ENCODE measurements at places on chromosomes 5 and 9.

- DNase-seq: no peak
These were observed 19.3 kb downstream of the NREP start for GRCh38 chr5:111737716-111738115.

DNA sequence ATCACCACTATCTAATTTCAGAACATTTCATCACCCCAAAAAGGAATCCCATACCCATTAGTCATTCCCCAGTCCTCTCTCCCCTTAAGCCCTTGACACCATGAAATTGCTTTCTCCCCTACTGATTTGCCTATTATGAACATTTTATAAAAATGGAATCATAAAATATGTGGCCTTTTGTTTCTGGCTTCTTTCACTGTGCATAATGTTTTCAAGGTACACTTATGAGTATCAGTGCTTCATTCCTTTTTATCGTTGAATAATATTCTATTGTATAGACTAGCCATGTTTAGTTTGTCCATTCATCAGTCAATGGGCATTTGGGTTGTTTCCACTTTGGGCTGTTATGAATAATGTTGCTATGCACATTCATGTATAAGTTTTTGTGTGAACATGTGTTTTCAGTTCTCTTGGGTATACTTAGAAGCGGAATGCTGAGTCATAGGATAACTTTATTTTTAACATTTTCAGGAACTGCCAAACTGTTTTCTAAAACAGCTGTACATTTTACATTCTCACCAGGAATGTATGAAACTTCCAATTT lies 40.4 kb upstream of the FGF1 start:
- peak; percentile 76 for DNase-seq

GRCh38 chr5:107168848-107169752 lies 501.6 kb downstream of the EFNA5 start:
- DNase-seq: no peak

DNA sequence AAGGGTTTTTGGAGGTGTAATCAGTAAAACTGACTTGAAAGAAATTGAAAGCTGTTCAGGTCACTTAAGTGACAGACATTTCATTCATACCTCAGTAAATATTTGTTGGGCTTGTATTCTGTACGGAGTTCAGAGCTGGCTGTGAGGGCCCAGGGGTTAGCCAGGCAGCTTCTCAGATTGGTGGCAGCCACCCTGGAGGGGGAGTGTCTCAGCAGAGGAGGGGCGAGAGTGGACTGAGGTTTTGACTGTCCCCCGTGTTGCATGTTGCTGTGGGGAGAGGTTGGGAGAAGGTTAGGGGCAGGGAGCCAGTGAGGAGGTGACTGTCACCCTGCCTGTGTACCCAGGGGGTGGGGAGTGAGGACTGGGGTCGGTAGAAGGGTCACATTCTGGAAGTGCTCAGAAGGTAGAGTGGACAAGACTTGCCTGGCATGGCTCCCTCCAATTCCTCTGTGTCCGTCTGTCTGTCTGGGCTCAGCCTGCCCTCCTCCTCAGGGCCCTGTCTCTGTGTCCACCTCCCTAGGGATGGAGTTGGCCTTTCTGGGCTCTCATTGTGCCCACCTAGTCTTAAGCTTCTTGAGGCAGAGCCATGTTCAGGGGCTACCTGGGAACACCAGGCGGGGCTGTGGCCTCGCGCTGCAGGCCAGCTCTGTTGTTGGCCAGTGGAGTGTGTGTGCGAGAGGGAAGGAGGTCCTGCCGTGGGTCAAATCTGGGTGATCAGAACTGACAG lies 4.4 kb downstream of the PHF2 start:
- DNase-seq: no peak

DNA sequence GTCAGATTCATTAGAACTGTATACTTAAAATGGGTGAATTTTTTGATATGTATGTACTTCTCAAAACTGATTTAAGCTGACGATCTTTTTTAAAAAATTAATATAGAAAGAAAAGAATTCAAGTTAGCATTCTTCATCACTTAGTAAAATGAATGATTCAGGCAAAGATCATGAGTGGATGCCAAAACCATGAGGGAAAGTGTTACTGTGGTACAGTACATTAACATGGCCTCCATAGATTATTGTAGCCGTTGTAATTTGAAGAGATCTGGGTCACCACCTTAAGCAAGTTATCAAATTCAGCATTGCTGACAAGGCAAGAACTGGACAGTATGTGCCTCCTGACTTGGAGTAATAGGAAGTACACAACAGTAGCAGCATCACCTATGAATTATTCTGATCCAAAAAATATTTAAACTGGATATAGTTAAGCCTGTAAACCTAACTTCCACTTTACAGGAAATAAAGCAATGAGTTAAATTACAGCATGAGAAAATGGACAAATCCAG lies 29.7 kb downstream of the C9orf85 start:
- DNase-seq: no peak

DNA sequence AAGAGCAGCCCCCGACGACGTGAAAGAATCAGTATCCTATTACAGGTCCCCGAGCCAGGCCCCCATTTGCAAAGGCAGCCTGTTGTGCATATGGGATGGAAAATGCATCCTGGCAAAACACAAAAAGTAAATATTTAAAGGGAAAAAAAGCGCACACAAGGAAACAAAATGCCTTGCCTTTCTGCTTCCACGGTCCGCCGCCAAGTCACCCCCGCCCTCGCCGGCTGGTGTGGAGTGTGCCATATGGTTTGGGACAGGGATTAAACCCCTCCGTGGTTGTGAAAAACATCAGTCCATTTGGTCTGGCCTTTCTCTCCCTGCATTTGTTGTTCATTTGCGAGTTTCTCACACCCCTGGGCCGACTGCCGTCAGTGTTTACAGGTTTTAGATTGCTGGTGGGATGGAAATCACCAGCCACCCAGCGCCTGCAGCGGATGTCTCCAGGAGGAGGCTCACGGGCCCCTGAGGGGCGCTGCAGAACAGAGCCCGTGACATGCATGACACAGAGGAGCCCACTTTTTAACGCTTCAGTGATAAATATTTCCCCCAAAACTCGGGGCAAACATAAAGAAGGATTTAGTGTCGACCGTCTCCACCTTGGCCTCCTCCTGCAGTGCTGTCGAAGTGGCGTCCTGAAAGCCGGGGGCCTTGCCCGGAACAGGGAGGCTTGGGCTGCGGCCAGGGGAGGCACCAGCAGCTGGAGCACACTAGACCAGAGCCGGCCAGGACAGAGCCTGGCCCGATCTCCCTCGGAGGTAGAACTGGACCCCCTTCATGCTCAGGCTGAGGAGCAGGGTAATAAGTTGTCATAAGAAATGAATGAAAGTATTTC lies 161.5 kb downstream of the HSD17B3 start:
- no peak for DNase-seq

- no peak for DNase-seq
These were observed 6.2 kb downstream of the GLRX start for GRCh38 chr5:95816341-95816740.

- peak; percentile 95 for DNase-seq
These were observed at the start of gene SPTAN1 for GRCh38 chr9:128552153-128552743. TSS of gene SPTAN1 (plus strand) at chr9:128552587. CDS start at chr9:128566741, 14,154 bp downstream.

GRCh38 chr9:404234-404633 lies 189.6 kb downstream of the DOCK8 start:
- DNase-seq: no peak

DNA sequence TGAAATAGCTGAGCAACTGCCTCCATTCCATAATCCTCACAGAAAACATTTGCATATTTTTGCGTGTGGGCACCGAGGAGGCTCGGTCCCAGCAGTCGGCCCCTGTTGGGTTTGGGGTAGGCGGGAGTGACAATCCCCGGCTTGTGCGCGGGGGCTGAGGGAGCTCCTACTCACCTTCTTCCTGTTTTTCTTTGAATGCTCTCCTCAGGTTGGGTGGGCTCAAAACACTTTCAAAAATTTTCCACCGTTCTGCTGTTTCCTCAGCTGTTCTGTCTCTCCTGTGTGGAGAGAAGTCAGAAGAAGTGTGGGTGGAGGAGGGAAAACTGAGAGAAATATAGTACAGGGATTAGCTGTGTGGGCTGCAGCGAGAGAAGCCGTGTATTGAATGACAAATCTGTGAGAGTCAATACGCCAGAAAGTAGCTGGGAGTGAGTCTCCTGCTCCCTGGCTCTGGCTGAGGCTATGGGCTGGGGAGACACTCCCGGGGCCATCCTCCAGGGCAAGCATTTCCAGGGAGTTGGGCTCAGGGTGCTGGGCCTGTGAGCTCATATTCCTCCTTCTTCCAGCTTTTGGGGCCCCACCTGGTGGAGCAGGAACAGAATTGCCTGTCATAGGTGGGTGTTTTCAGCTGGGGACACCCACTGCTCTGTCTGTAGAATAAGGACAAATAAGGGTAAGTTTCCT lies 84.7 kb downstream of the CMYA5 start:
- no peak for DNase-seq

GRCh38 chr9:15373881-15374280 lies 48.8 kb upstream of the SNAPC3 start:
- no peak for DNase-seq

DNA sequence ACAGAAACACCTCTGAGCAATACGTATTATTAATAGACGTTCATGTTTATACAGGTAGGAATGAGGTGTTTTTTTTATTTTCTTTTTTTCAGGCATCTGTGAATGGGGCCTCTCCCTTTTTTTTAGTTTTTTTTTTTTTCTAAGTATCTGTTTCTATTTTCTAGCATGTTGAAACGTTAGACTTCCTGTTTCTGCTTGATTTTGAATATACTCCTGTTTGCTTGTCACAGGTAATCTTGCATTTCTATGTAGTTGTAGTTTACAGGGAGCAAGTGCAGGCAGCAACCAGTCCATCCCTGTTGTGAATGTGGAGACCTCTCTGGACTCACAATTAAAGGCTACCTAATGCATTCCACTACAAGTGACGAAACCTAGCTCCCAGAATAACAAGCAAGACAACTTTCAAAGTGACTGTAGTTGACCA lies 22.8 kb upstream of the TNFAIP8 start:
- no peak for DNase-seq

DNA sequence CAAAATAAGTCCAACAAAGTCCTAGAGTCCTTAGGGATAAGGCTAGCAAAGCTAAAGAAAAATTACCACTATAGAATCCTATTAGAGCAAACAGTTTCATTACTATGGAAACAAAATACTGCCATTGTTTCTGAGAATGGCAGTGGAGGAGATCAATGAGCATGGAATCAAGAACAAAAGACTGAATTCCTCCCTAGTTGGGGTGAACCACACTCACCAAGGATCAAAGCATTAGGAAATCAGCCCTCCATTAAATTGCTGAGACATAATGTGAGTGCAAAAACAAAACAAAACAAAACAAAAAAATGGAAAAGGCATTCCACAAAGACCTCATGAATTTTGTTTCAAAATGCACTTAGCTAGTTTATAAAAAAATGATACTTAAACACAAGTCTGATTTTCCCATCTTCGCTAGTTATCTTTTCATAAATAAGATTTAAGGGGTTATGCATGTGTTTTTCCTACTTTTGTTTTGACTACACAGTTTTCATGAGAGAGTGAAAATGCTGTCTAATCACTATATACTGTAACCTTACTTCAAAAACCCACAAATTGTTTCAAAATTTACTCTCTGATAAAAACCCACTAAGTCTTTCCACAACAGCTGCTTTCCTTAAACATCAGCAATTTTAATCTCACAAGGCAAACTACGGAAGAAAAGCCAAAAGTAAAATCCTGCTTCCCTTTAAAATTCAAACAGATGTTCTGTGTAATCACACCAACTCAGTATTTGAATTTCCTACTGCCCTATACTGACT lies 9.7 kb downstream of the SERINC5 start:
- peak; percentile 53 for DNase-seq

DNA sequence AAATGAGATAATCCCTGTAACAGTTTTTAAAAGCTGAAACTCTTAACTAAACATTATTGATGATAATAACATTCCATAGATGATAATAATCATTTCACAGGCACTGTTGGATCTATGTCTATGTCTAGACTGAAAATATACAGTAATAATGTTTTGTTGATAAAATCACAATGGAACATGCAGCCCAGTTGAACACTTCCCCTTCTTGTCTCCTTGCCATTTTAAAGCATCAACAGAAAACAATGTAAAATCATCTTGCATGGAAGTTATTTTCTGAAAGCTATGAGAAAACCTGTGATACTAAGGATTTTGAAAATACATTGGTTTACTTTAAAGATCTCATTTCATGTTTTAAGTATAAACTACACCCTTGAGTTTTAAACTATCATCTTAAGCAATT lies 1.9 kb downstream of the GAPT start:
- DNase-seq: no peak

DNA sequence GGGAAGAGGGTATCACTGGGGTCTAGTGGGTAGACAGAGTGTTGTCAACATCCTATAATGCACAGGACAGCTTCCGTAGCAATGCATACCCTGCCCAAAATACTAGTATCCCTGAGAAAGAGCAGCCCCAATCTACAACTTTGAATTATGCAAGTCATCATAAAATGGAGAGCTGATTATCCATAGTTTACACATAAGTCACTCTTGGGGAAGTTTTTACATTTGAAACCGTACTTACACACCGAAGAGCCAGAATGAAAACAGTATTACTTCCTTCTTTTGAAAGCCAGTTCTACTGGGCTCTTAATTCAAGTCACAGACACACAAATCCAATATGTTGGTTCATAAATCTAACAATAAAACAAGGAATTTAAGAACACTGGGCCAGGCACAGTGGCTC lies 21.6 kb downstream of the RNF145 start:
- peak; percentile 74 for DNase-seq

DNA sequence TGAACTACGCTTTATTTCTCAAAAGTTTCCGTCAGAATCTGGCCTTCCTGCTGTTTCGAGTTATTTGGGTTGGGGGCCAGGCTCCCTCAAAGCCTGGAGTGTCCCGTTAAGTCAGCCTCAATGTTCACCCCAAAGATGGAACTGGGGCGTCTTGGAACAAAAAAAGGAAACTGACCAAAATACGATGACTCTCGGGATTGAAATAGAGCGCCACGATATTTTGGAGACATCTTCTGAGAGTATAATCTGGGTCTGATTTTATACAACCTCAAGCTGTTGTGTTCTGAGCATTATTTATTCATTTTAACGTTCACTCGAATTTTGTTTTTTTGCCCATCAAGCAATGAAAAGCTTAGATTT lies 28.1 kb downstream of the TLX3 start:
- no peak for DNase-seq

- no peak for DNase-seq
These were observed 59.0 kb upstream of the PALM2AKAP2 start for GRCh38 chr9:109721001-109721400.

- no peak for DNase-seq
These were observed 37.4 kb downstream of the NSUN2 start for GRCh38 chr5:6595405-6595804.

DNA sequence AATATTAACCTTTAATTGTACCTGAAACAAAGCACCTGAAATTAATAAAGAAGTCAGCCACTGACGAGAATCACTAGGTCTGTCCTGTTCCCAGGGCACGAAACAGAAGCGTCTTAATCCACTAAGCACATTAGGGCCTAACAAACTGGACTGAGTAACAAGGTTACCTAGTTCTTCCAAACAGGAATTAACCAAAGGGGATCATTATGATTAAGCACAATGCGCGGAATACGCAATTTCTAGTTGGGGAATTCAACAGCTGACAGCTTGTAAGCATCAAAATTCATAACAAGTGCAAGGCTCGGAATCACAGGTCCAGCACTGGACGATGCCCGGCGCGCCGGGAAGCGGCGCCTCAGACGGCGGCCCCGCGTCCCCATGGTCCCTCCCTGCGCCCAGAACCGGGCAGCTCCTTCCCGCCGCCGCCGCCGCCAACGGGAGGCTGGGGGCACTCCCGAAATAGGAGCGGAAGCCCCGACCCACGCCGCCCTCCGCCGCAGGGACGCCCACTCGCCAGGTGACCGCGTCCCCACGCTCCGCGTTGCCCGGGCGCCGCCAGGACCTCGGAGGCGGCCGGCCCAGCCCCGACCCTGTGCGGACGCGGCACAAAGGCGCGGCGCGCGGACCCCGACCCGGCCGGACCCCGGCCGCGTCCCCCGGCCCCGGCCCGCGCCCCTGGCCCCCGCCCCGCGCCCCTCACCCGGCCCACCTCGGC lies 898 bp downstream of the CAMSAP1 start:
- peak; percentile 74 for DNase-seq
